ENCODE measurements at places on chromosomes 11 and 22. TPM values are rescaled to one million over a fixed set of nuclear protein-coding genes. Genes with fewer than 3 reads are reported as not detected.

GRCh38 chr22:44546686-44547310 is 48.8 kb upstream of the RTL6 start:
- peak; percentile 45 for DNase-seq

GRCh38 chr11:115905341-115906000 is 401.3 kb upstream of the CADM1 start:
- DNase-seq: no peak

GRCh38 chr11:129447654-129448239 is 72.1 kb downstream of the BARX2 start:
- no peak for DNase-seq

DNA sequence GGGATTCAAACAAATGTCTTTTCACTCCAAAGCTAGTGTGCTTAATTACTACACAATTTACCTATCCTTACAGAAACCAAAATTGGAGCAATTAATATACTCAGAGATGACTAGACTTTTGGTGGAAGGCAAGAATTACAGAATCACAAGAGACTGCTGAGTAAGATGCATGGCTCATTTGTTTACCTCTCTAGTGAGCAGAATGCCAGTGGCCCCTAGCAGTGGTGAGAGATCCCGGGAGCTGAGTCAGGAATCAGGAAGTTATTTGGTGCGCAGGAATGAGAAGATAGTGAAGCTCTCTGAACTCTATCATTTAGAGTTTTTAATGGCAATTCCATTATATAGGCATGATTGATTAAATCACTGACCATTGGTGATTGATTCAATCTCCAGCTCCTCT is 188.9 kb upstream of the SESN3 start:
- DNase-seq: no peak

DNA sequence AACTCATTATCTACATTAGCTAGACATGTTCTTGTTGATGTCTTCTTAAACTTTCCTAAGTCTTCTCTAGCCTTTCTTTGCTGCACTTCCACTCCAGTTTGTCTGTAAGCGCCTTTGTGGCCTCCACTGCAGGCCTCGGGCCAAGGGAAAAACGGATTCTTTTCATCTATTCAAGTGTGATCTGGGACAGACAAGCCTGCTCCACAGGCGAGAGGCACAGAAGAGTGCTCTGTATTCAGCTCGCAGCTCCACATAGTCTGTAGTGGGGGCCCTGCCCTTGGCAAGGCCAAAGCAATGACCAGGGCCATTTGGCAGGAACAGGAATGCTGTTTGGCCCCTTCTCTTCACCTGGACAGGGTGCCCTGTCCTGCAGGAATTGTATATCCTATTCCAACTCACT is 84.1 kb upstream of the BARX2 start:
- DNase-seq: no peak

GRCh38 chr11:69928121-69928520 is 108.9 kb upstream of the FGF3 start:
- no peak for DNase-seq

DNA sequence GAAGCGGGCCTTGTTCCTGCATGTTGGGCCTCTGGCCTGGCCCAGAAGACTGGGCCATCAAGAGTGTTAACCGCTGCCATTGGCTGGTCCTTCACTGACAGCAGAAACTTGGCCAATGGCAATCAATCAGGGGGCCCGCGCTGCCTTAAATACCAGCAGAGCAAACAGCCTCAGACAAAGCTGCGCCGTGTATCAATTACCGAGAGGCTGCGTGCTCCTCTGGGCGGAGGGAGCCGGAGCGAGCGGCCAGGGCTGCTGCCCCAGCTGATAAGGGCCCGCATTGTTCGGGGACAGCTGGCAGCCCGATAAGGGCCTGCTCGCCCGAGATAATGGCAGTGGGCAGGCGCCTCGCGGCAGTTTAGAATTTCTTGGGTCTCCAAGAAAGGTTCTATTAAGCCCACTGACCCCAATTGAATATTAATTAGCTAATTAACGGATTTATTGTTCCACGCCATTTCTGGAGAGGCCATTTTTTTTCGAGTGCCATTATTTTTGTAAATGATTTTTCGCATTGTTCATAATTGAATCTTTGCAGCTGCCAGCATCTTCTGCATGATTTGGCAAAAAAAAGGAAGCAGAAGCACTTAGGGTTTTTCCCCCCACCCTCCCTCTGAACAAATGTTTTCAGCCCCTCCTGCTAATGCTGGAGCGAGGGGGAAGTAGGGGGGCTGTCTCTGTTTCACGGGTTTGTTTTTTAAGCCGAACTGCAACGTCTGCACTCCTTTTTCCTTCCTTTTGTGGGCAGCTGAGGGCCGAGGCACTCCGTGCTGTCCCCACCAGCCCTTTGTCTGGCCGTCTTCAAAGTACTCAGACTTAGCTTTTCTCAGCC is 37.6 kb upstream of the RIC3 start:
- no peak for DNase-seq

GRCh38 chr11:118151431-118151830 is 1.2 kb downstream of the SCN4B start:
- no peak for DNase-seq

The CCDC83 gene
- total RNA-seq: not detected

DNA sequence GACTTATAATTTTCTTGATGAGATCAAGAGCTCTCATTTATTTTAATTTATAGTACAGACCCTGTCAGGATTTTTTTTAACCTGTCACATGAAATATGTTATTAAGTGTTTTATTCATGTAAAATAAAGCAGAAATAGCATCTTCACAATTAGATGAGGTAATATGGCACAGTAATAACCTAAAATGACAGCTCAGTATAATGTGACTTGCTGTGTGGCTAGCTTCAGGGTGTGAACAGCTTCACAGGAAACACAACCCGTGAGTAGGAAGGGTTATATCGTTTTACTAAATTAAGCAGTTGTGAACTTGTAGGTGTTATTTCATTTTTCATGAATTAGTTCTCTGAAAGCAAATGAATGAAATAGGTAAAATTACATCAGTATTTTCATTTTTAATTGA is 366.9 kb upstream of the CHORDC1 start:
- no peak for DNase-seq

DNA sequence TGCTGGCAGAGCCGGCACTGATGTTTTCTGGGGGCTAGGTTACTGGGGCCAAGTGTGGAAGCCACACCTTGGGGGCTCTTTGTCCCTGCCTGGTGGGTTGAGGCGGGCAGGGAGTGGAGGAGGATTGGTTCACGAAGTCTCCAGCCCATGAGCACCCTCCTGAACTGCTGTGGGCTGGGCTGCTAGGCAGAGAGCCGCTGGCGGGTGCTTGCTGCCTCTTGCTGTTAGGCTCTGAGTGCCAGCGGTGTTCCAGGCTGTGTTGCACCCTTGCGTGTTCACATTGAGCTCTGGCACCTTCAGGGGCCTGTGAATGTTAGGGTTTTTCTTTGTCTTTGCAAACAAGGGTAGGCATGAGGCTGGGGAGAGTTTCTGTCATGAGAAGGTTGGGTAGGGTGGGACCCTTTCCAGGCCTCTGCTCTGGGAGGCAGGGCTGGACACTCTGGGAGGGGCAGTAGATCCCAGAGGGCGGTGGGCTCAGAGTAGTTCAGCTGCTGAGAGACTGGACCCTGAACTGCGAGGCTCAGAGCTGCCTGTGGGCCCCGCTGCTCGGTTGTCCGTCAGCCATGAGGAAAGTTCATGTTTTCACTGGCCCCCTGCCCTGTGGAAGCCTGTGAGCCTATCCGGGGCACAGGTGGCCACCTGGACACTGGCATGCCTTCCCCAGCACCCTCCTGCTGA is 24.0 kb upstream of the TMEM191C start:
- peak; percentile 64 for DNase-seq

DNA sequence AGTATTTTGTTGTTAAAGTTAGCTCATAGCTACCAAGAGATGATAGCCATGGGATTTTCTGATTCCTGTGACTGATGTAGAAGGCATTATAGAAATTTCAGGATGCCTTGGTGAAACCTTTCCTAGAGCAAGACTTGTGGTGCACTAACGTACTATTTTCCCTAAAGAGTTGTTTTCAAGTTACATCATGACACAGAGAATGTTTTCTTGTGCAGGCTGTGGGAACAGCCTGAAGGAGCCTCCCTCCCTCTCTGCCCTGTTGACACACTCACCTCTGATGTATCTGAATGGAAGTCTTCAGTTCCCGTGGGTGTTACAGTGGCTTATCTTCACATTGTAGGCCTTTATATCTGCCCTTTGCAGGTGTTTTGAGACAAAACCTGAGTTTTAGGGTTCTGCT is 121.6 kb downstream of the LDLRAD3 start:
- DNase-seq: no peak

Measured in mesenteric fat pad (tissue), 1 donor.